ENCODE measurements at places on chromosomes 6 and 20. TPM values are rescaled to one million over a fixed set of nuclear protein-coding genes. Genes with fewer than 3 reads are reported as not detected.

DNA sequence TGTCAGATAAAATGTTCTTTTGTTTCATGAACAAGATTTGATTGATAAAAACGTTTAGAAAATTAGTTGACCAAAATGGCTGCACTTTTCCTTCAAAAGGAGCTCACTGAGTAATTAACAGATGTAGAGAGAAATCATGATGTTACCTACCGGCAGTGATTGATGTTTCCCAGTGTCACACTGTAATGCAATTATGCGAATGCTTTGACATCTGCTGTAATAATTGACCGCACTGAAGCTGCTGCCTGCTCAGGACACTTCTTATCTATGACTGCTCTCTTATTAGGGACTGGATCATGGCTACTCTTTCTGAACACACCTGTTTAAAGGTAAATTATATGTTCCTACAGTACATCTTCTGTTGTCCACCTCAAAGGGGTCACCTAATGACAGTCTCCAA is 94.6 kb downstream of the GPR63 start:
- H3K4me3 ChIP-seq: no peak overlapping the region
- no peak overlapping the region for H3K27ac ChIP-seq
- no peaks in the 10 kb centered on the region for H3K36me3 ChIP-seq
- H3K4me1 ChIP-seq: no peaks in the 10 kb centered on the region
- DNase-seq: no peak

DNA sequence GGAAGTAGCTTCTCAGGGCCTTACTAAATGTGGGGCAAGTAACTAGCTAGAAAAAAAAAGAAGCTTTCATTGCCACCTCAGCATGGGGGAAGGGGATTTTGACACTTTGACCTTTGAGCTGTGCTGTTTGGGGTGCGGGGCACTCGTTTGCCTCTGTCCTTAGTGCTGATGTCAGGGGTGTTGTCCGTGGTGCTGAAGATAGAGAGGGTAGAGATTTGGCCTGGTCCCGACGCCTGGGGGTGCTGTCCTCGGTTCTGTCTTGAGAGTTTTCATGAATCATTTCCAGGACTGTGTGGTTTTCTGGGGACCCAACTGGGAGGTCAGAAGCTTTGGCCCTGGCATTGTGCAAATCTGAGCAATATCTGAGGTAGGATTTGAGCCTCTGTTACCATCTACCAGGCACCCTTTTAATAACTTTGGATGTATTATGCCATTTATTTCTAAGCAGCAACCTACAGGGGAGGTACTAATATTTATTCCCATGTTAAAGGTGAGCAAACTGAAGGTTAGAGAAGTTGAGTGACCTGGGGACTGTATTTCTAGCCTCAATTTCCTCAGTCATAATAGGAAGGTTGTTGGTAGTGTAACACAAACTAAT is 78.0 kb downstream of the DLGAP4 start:
- H3K27ac ChIP-seq: no peak overlapping the region
- no peak overlapping the region for H3K4me3 ChIP-seq
- H3K36me3 ChIP-seq: no peaks in the 10 kb centered on the region
- H3K27me3 ChIP-seq: no peaks in the 10 kb centered on the region

- peaks cover 7% of the 10 kb centered on the region for H3K27me3 ChIP-seq
- DNase-seq: no peak
- no peak overlapping the region for H3K27ac ChIP-seq
- H3K4me1 ChIP-seq: no peaks in the 10 kb centered on the region
- H3K4me3 ChIP-seq: no peak overlapping the region
- H3K36me3 ChIP-seq: no peaks in the 10 kb centered on the region
These were observed 44.5 kb upstream of the VSX1 start for GRCh38 chr20:25126204-25127029.

DNA sequence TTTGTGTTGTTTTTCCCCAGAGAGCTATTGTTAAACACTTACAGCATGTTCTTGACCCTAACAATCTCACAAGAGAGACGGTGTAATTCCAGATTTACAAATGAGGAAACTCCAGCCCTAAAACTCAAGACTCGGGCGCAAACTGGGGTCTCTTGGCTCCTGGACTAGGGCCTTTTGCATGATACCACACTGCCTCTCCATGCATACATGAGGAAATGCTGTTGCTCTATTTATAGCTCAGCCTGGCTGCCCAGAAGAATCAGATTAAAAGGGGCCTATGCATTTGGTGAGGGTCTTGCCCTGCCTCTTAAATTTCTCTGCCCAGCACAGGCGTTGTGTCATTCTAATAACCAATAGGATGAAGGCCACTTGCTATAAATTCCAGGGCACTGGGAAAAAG is 30.5 kb upstream of the SNRPB2 start:
- no peak overlapping the region for H3K4me3 ChIP-seq
- peaks cover 16% of the 10 kb centered on the region for H3K27me3 ChIP-seq
- no peak overlapping the region for H3K27ac ChIP-seq
- no peaks in the 10 kb centered on the region for H3K36me3 ChIP-seq

DNA sequence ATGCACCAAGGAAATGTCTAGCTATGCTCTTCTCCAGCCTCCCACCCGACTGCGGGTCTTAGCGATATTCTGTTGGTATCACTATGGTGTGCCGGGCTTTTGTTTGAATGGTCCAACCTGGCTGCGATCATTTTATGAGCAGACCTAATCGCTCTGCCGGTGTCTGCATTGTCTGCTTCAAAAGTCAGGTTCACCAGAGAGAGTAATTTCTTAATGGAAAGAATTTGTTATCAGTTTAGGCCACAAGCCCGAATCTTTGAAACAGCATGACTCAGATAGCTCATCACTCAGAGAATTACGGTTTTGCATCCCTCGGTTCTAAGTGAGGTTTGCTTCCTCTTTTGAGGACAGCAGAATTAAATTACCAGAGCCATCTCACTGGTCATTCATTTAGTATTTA is 521.0 kb upstream of the ARID1B start:
- no peak overlapping the region for H3K4me3 ChIP-seq
- no peaks in the 10 kb centered on the region for H3K27me3 ChIP-seq
- peaks cover 2% of the 10 kb centered on the region for H3K4me1 ChIP-seq
- no peak for DNase-seq

DNA sequence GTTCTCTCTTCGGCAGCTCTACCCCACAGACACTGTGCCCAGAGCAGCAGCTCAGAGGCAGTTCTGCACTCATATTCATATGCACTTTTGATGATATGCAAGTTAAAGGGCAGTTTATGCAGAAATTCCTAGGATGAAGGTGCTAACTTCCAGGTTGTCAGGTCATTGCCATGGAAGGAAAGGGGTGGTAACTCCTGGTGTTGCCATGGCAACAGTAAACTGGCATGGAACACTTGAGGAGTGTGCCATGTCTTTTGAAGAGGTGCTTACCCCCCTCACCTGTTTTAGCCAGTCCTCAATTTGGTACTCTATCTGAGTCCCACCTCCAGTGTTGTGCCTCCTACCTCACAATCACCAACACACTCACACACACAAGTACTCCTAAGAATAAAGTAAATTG is 539.4 kb upstream of the BTBD3 start:
- H3K4me1 ChIP-seq: no peaks in the 10 kb centered on the region
- H3K27me3 ChIP-seq: no peaks in the 10 kb centered on the region
- no peaks in the 10 kb centered on the region for H3K36me3 ChIP-seq
- no peak overlapping the region for H3K4me3 ChIP-seq
- no peak overlapping the region for H3K27ac ChIP-seq

DNA sequence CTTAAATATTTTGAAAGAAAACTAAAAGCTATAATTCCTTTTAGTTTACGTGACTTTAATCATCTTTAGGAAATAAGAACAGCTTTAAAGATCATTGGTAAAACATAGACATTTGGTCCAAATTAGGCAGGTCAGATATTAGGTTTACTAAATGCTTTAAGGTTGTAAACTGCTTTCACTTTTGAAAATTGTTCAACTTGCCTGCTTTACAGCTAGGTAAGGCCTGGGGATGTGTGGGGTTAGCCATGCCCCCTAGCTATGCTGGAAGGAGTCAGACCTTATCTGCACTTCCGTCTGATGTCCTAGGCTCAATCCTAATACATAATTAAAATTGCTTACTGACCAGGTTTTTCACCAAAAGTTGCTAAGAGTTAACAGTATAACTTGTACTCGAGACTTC is 30.5 kb upstream of the TPD52L1 start:
- no peaks in the 10 kb centered on the region for H3K4me1 ChIP-seq
- no peaks in the 10 kb centered on the region for H3K36me3 ChIP-seq
- no peak overlapping the region for H3K4me3 ChIP-seq

SLC2A10 gene
- not detected for total RNA-seq

YIPF3 gene
- 47.7 TPM for total RNA-seq

ERVFRD-1 gene
- not detected for total RNA-seq

HLA-DRB1 gene
- total RNA-seq: 14.2 TPM

OR2W1 gene
- total RNA-seq: not detected

Measured in activated CD4-positive, alpha-beta T cell treated with anti-CD3 and anti-CD28 coated beads, Interleukin-2, amount 10 ng/mL, durations not matched to agents 24 days and 14 days (primary cell).